Left forelimb (tissue), 1 donor: ENCODE measurements at places on chromosomes 6 and 20.

DNA sequence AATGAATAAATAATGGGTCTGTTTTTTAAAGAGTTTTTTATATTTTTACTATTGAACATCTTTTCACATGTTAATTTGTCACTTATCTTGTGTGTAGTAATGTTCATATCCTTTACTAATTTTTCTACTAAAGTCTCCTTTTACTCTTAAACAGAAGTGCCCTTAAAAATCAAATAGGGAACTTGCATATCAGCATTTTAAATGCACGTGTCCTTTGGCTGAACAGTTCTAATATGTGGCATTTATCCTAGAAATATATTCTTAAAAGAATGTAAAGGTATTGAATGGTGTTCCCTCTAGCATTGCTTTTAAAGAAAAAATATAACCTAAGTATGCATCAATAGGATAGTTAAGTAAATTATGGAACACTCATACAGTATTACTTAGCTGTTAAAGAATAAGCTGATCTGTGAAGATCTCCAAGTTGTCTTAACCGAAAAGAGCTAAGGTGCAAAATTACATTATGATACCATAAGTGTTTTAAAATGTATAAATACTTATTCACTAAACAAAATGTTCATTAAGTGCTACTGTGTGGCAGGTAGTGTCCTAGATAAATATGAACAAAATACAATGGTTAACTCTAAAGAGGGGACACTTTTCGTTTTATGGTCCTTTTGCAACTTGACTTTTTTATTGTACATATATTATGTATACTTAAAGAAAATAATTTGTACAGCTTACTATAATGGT lies 631 bp upstream of the PGBD1 start:
- DNase-seq: no peak

GRCh38 chr6:127436578-127437110 lies 22.5 kb downstream of the KIAA0408 start:
- DNase-seq: no peak

DNA sequence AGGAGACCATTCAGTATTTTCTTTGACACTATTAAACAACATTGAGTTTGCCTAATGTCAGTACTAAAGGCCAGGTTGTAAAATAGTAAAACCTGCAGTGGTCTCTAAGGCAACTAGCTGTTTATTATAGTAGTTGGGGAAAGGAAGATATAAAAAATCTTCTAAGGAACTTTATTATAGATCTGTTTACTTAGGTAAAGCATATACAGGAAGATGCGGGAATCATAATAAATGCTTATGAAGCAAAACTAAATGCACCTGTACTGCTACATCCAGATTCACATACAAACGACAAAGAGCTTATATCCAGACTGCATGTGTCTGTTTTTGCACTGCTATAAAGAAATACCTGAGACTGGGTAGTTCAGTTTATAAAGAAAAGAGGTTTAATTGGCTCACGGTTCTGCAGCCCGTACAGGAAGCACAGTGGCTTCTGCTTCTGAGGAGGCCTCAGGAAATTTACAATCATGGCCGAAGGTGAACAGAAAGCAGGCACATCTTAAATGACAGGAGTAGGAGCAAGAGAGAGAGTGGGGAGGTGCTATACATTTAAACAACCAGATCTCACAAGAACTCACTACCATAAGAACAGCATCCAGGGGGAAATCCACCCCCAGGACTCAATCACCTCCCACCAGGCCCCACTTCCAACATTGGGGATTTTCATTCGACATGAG lies 8.7 kb upstream of the TRIM39 start:
- no peak for DNase-seq

- no peak for DNase-seq
These were observed 229.3 kb upstream of the TENT5A start for GRCh38 chr6:81981812-81982211.

DNA sequence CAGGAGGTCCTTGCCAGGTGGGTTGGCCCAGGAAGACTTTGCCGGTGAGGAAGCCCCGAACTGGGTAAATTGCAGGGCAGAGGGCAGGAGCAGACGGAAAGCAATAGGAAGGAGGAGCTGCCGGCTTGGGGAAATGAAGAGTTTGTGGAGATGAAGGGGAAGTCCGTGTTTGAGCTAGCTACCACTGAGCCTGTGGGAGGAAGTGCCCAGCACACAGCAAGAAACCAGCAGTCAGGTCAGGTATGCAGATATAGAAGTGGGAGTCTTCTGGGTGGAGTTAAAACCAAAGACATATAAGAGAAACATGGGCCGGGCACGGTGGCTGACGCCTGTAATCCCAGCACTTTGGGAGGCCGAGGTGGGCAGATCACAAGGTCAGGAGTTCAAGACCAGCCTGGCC lies 34.7 kb downstream of the CD24 start:
- no peak for DNase-seq

- no peak for DNase-seq
These were observed 104.4 kb upstream of the LAMP5 start for GRCh38 chr20:9409981-9410380.

DNA sequence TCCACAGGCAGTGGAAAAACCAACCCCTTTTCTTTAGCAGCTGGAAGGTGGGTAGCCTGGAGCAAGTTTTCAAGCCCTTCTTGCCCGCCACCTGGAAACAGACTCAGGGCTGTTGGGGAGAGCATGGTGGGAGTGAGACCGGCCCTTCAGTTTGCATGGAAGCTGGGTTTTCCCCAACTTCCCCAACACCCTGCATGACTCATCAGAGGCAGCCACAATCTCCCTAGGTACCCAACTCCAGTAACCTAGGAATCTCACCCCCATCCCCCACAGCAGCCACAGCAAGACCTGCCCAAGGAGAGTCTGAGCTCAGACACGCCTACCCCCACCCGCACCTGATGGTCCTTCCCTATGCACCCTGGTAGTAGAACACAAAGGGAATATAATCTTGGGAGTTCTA lies 86.3 kb upstream of the IRAK1BP1 start:
- DNase-seq: no peak

DNA sequence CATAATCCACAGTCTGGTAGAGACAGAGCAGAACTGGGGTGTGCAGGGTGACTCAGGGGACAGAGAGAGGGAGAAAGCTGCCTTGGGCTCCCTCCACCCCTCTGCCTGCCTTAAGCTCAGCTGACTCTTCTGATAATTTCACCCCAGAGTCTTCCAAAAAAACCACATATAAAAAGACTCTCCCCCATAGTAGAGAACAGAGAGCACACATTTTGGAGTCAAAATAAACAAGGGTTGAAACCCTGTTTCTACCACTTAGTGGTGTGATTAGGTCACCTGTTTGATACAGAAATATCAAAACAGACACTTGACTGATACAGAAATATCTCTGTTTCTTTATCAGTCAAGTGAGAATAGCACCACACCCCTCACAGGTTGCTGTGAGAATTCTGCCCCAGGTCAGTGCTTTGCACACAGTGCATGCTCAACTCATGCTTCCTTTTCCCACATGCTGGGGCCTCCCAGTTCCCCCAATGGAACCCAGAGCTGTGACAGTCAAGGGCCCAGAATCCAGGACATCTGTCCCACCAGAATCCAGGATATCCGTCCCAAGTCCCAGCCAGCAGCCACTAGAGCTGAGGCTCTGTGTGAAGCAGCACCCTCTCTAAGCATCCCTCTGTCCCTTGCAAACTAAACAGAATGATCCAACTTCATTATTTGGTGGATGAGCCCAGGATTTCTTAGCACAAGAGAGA lies 1.2 kb downstream of the TREML2 start:
- DNase-seq: no peak

DNA sequence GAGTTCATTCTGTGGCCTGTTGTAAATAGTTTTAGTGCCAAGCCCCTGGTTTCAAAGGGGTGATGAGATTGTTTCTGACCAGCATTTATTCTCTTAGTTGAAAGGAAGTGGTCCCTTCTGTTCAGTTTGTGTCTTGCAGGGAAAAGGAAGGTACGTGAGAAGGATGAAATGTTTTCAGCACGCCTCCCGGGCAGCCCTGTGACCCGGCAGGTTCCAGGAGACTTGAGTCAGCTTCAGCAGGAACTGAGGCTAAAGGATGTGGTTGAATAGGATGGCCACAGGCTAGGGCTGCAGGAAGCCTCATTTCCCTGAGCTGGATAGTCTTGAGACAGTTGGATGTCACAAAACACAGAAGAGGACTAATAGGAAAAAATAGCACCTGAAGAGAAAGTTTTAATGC lies 132.4 kb upstream of the SYNDIG1 start:
- no peak for DNase-seq

DNA sequence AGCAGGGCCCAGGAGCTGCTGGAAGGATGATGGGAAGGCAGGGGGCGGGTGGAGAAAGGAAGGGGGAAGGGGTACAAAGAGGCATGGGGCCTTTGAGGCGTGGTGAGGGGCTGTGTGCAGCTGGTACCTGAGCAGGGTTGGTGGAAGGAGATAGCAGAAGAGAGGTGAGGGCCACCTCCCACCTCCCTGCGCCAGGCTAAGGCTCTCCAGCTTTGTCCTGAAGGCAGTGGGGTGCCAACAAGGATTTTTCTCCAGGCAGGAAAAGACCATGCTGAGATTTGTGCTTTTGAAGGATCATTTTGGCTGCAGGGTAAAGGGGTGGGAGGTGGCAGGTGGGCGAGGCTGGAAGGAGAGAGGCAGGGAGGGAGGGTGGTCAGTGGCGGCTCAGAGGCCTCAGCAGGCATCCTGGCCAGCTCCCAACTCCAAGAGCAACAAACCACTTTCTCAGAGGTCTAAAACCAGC lies 40.8 kb downstream of the NOL4L start:
- no peak for DNase-seq

- peak; percentile 31 for DNase-seq
These were observed 30.5 kb downstream of the NPEPL1 start for GRCh38 chr20:58722877-58723627.

- DNase-seq: no peak
These were observed 523.4 kb upstream of the BTBD3 start for GRCh38 chr20:11394145-11394833.

- no peak for DNase-seq
These were observed 660.4 kb upstream of the GJE1 start for GRCh38 chr6:141472162-141472928.

- no peak for DNase-seq
These were observed 9.1 kb upstream of the SLC22A16 start for GRCh38 chr6:110485491-110485890.

DNA sequence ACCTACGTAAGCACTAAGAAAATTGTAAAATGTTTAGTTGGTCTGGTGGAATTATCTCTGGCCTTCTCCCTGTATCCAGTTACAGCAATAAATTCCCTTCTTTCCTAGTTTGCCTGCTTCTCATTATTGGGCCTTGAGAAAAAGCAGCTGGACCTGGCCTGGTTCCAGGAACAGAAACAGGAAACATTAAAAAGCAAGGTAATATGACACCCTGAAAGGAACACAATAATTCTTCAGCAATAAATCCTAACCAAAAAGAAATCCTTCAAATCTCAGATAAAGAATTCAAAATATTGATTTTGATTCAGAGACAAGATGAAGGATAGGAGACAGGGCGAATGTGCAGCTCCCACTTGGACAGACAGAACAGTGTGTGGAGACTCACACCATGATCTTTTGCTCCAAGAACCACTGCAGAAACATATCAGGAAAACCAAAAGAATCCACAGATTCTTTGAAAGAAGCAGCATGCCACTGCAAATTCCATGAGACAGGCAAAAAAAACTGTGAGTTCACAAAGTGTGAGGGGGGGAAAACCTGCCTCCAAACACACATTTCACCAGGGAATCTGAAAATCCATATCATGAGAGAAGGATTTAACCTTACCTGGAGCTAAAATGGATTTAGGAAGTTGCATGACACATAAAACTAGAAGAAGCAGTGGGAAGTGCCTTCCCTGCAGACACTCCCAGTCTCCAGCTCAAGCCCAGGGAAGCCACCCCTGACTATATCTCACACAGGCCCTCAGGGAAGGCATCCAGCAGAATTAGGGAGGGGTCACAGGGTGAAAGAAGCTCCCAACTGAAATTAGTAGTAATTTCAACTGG lies 28.9 kb downstream of the TREM1 start:
- DNase-seq: no peak

DNA sequence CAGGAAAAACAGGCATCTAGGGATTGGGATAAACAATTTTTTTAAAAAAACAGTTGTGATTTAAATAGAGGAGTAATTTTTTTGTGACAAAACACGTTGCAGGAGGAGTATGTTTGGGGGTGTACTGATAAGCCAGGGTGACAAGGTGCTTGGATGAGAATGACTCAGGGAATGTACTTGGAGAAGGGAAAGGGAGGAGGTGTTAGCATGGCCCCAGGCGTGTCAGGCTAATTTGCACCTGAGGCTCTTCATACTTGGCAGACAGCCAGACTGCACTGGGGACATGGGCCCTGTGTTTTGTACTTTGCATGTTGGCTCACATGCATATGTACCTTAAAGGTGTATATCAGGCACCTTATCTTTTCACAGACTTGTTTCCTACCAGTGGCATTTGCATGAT lies 22.8 kb downstream of the PANK2 start:
- no peak for DNase-seq

DNA sequence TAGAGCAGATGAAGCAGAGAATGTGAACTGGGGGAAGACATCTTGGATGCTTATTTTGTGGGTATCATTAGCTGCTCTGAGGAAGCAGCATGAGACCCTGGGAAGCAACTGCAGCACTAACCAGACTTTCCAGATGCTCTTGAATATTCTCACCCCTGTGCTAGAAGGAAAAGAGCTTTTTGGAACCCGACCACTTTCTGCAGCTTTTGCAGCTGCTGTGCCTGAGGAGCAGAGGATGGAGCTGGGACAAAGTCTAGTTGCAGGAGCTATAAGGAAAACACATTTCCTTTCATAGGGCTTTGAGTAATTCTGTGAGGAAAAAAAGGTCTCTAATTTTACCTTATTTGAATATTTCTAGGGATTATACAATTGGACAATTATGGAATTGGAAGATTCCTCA lies 369.7 kb downstream of the CD109 start:
- no peak for DNase-seq

- no peak for DNase-seq
These were observed 36.2 kb upstream of the CCDC167 start for GRCh38 chr6:37535759-37536490.

DNA sequence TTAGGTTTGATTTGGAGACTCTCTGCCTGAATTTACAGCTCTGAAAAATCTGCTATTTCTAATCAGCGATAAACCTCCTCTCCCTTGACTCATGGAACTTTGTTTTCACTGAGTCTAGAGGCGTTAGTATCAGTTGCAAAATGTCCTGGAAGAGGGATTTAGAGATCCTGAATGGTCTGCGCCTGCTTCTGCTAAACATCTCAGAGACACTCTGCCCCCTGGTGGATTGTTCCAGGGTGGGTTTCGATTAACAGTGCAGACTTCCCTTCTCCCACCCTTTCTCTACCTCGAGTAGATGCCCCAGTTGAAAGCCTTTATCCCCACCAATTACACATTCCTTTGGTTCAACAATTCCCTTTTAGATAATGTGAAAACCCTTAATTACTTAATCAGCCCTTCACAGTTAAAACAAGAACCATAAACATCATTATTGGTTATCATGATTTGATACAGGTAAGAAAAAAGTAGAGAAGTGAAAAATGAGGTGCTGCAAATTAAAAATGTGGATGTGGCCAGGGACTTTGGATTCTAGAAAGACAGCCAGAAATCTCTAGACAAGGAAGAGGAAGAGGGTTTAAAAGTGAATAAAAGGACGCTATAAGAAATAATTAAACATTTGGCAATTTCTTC lies 5.5 kb downstream of the HTR1B start:
- DNase-seq: no peak

- no peak for DNase-seq
These were observed 128.9 kb downstream of the GMDS start for GRCh38 chr6:2116496-2116895.
